ENCODE measurements at places on chromosomes 11 and 22.

DNA sequence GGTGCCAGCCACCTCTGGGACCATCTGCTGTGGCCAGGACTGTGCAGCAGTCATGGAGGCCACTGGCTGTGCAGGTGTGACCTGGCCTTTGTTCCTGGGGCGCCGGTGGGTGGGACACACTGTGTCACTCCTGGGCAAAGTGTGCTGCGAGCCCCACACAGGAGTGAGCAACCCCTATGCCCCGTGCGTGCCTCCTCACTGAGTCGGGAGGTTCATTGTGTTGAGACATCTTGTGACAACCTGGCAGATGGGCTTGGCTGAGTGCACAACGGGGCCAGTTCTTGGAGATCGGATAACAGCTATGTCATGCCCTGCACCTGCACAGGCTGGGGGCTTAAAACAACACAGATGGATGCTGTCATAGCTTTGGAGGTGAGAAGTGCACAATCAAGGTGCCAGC, 13.5 kb downstream of the ANO1 start:
- no peak for DNase-seq

- no peak for DNase-seq
Measured at GRCh38 chr11:119712006-119712405, 17.0 kb downstream of the NECTIN1 start.

DNA sequence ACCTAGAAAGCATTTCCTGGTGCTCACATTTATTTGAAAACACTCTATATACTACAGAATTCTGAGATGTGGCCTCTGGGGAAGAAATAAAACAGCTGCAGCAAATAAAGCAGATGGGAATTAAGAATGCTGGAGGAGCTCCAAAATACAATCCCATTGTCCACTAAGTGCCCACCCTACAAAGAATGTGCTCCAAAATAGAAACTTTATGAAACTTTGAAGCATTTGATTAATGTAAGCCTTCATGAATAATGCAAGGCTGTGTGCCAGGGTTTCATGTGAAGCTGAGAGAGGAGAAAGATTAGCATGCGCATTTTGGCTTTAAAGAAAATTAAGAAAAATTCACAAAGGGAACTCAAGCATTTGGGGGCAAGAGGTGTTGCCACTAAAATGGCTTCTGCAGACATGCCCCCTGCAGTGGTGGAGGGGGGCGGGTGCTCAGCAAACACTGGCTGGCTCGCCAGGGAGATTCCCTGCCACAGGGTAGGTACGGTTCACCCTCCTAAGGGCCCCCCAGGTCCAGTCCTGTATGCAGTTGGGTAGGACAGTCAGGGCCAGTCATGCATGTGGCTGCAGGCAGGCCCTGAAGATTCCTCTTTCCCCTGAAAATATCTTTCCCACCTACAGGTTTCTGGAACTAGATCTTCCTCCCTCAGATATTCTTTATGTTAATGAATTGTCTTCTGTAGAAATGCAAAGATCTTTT, 46.6 kb upstream of the RCN1 start:
- no peak for DNase-seq

- no peak for DNase-seq
Measured at GRCh38 chr11:9211322-9211721, 53.8 kb downstream of the DENND5A start.

- no peak for DNase-seq
Measured at GRCh38 chr11:113578033-113578380, 102.8 kb upstream of the DRD2 start.

GRCh38 chr11:47607380-47607779, 13.2 kb upstream of the C1QTNF4 start:
- DNase-seq, result no peak

DNA sequence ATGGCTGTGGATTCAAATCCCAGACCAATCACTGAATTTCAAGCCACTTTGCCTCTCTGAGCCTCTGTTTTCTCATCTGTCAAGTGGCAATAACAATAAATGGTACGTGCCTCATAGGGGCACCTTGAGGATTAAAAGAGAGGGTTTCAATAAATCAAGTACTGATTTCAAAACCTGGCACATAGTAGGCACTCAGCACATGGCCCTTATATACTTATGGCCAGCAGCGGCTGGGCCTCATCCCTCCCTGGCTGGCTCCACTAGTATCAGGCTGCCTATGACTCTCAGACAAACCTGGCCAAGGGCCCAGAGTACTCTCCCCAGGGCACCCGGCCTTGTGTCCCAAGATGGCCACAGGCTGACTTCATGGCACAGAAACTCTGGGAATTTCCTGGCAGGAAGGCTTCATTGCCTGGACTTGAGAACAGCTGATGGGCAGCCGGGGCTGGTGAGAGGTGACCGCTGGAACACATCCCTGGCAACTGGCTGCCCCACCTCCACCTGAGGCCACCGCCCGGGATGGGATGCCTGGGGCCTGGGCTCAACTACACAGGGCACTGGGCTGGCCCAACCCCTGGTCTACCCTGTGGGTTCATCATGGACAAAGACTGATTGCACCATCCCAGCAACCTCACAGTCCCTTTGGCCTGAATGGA, 3.4 kb downstream of the FADS3 start:
- DNase-seq, result no peak

DNA sequence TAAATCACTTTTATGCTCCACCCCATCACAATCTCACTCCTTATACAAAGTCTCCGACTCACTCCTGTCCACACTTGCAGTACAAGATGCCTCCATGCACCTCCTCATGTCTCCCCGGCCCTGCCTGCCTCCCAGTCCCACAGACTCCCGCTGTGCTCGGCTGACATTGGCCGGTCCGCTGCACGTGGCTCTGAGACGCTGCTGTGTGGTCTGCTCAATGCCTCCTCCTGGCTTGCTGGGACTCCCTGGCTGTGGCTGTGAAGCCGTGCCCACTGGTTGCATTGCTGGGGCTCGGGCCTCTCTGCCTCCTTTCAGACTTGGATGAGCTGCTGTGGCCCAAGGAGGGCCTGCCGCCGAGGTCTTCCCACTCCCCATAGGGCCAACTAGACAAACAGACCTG, 224.0 kb upstream of the B3GAT1 start:
- no peak for DNase-seq

DNA sequence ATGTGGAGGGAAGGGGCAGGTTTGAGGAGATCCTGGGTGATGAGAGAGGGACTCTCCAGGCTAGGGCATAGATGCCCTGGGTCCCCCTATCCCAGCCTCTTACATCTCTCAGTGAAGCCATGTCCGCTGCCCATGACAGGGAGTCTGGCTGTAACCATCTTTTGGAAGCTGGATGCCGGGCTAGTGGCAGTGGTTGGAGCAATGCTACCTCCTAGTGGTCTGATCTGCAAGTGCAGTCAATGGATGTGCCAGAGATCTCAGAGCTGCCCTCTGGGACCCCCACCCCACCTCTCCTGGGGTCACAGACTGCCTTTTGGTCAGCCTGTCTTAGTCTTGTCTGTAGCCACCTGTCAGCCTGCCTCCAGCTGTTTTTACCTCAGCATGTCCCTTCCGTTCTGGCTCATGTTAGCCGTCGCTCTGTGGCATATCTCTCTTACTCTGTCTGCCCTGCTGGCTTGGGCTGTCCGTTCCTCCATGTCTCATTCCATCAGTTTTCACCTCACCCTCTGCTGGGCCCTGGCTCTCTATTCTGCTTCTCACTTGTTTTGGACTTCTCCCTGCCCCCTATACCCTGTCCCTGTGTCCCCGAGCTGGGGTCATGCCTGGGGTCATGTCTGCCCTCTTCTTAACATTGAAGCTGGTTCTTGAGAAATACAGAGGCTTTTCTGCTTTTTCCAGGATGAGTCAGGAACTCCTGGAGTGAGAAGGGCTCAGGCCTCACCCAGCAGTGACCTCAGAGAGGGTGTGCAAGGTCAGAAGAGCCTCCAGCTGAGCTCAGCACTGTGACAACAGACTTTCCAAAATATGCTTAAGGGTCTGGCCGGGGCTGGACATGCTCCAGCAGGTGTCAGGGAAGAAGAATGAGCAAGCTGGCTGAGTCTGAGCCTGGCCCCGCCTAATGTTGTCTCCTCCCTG, 52.0 kb upstream of the THY1 start:
- peak; percentile 56 for DNase-seq

DNA sequence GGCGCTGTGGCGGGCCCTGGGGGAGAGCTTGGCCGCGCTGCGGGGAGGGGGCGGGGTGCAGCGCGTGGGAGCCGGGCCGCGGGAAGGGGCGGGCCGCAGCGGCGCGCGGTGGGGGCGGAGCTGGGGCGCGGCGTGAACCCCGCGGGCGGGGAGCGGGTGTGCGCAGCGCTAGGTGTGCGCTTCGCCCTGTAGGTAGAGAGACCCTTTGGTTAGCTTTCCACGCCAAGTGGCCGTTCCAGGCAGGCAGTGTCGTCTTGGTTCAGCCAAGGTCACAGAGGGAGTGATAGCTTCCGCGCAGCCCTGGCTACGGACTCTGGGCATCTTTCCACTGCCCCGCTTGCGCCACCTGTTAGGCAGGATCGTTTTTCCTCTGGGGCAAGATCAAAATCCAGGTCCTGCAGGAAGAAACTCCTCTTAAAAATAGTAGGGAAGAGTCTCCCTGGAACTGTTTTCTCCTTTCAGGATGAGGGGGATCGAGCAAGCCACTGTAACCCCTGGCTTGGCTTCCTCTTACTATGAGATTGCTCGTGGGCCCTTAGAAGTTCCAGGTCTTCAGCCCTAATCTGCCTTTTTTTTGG, 434 bp downstream of the BANF1 start:
- DNase-seq, result peak; percentile 53

DNA sequence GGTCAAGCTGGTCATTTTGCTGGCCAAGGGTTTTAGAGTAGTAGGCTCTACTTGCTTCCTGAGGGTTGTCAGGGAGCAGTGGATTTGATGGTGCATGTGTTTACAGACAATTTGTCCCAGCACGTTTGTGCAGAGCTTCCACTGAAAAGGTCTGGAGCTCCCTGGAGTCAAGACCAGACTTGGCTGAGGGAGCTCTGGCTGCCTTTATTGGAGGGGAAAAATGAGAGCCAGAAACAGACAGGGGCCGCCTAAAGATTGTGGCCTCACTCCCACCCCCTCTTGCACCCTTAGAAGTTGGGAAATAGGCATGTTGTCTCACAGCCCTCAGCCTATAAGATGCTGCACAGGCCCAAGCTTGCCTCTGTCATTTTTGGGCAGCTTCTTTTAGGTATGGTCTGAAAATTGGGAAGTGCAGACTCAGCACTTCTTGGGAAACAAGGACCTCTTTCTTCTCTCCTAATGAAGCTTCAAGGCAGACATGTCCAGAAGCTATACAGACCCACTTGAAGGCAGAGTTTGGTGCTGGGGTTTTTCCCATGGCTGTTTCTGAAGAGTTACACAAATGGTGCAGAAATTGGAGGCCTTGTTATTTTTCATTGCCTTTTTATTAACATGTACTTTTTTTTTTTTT, 55.1 kb downstream of the AMOTL1 start:
- DNase-seq, result no peak

DNA sequence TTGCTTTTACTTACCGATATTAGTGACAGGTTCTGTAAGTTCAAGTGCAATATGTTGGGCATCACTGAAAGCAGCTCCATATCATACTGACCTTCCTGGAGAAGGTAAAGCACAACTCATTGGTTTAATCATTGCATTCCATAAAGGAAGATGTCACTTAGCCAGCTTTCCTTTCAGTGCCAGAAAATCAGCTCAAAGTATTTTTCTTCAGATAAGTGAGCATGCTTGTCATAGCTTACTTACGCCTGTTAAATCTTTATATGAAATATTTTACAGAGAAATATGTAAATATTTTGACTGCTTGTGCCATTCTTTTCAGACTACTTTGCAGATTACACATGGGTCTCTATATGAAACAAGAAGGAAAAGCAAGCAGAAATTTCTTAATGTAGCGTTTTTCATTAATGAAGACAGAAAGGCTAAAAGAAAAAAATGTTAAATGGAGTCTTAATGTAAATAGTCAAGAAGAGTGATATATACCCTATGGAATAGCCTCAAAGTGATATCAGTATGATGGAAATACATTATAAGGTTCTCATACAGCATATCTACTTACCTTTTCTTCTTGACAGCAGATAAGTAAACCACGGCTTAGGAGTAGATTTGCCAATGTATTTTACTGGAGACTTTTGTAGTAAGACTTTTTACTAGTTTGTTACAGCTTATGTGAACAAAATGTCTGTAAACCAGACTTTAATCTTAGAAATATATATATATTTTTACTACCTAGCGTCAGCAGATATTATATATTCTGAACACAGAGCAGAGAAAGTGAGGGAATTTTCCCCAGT, 649.7 kb downstream of the METTL15 start:
- DNase-seq, result no peak

GRCh38 chr11:114774599-114775361, 96.5 kb downstream of the NXPE2 start:
- peak; percentile 41 for DNase-seq

DNA sequence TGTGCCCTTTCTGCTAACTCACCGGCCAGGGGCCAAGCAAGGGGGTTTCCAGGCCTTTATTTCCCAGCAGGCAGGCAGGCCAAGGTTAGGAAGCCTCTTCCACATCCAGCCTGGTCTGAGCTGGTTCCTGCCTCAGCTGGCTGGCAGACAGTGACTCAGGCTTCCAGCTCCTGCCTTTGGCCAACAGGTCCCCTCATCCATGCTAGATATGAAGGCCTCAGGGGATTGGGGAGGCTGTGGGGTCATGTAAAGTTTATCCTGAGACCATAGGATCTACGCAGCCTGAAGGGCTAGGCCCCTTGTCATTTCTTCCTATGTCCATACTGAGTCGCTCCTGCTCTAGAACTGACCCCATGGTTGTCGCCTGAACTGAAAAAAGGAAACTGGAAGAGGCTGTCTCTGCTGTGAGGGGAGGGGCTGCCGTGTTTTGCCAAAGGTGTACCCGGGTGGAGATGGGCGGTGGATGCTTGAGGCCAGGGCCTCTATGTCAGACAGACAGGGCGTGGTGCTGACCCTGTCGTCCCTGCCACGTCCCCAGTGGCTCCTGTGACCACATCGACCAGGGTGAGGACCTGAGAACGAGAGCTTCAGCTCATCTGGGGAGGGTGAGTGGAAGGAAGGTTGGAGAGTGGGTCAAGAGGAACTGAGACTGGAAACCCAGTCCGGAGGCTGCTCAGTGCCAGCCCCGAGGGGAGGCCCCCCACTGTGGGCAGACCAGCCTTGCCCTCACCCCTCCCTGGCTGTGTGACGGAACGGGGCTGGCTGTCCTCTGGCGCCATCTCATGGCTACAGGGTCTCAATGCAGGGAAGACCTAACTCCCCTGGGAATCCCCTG, 17.0 kb downstream of the P2RY6 start:
- DNase-seq, result peak; percentile 66

DNA sequence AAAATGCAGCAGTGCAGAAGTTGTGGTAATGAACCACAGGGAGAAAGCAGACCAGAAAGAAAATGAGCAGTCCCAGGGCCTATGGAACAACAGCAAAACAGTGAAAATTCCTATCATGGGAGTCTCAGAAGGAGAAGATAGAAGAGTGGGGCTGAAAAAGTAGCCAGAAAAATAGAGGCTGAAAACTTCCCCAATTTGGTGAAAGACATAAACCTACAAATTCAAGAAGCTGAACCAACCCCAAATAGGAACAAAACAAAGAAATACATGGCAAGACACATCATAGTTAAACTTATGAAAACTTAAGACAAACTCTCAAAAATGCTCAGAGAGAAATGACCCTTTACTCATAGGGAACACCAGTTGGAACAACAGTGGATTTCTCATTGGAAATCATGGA, 11.4 kb downstream of the FGF19 start:
- no peak for DNase-seq

Data from hematopoietic multipotent progenitor cell treated with erythropoietin and hydrocortisone succinate and interleukin-3 and kit ligand, for 8 days (in vitro differentiated cells).